ENCODE measurements at places on chromosomes 5 and 9.

GRCh38 chr9:106860721-106861639 is 2.0 kb upstream of the ZNF462 start:
- peak; percentile 61 for DNase-seq

GRCh38 chr5:35773967-35774366 is 82.7 kb upstream of the IL7R start:
- DNase-seq = peak; percentile 71

GRCh38 chr9:94631599-94631998 is 7.7 kb downstream of the FBP1 start:
- no peak for DNase-seq

- no peak for DNase-seq
Measured at GRCh38 chr5:160317434-160317833, 5.1 kb upstream of the CCNJL start.

- peak; percentile 32 for DNase-seq
Measured at GRCh38 chr9:127539982-127540663, 72.0 kb upstream of the STXBP1 start.

DNA sequence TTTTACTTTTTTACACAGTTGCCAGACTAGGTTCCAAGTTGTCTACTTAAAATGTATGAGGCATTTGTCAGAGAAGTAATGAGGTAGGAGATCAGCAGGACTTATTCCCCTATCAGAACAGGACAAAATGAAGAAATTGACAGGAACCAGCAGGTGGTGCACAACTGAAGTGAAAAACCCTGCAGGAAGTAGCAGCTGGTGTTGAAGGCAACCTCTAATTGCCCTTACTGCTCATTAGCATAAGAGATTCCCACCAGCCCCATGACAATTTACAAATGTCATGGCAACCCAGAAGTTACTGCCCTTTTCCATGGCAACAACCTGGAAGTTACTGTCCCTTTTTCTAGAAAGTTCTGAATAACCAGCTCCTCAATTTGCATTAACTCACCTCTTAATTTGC is 5.4 kb downstream of the PCDHB15 start:
- no peak for DNase-seq

DNA sequence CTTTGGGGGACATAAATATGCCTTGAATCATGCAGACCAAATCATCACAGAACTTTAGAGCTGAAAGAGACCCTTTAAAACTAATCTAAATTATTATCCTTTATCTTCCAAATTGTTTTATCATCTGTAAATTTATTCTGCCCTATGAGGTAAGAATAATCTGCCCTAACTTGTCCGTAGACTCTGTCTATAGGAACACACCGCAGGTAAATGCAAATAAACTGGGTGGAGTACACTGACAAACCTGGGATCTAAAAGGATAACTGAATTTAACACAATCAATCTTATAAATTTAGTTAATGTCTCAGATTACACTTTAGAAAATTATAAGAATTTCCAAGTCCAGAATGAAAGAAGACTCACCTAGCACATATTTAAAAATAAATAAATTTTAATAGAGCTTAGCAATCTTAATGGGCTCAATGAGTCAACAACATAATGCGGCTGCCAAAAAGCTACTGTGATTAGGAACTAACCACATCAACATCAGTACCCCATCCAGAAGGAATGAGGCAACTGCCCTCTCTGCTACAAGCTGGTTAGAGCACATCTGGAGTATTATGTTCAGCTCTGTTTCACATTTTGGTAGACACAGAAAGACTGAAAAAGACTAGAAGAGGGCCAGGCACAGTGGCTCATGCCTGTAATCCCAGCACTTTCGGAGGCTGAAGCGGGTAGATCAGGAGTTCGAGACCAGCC is 5.6 kb downstream of the MEGF9 start:
- DNase-seq = peak; percentile 57

DNA sequence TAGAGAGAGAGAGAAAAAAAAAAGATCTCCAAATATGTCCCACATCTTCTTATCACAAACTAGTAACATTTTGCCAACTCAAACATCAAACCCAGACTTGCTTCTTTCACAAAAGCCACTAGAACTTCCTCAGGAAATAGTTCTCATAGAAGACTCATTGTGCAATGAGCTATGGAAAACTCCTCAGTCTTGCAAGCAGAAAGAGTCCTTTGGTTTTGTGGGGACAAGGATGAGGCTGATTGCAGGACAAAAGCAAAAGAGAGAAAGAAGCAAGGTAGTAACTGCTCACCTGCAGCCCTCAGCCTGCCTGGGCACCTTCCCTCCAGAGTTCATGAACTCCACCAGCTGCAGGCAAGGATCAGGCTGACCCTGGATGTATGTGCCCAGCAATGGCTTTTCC is 399.0 kb downstream of the IRX1 start:
- no peak for DNase-seq

GRCh38 chr5:9766581-9766980 is 136.4 kb upstream of the TAS2R1 start:
- DNase-seq = peak; percentile 77

GRCh38 chr5:118378959-118379358 is 609.4 kb downstream of the DTWD2 start:
- DNase-seq = no peak

DNA sequence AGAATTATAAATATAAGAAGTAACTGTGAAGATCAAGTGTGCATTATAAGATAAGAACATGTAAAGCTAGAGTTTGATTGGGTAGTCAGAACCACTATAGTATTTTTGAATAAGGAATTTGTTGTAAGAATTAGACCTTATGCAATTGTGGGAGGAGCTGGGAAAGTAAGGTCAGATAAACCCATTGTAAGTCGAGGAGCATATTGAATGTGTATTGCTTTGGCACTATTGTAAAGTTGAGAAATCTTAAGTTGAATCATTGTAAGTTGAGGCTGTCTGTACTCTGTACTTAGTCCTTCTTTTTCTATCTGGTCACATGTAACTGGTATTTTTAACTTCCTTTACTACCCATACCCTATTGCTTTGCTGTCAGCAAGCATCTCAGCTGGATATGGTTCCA is 158.7 kb downstream of the CCDC171 start:
- no peak for DNase-seq

- DNase-seq = no peak
Measured at GRCh38 chr5:91478096-91478495, 95.0 kb upstream of the ARRDC3 start.

DNA sequence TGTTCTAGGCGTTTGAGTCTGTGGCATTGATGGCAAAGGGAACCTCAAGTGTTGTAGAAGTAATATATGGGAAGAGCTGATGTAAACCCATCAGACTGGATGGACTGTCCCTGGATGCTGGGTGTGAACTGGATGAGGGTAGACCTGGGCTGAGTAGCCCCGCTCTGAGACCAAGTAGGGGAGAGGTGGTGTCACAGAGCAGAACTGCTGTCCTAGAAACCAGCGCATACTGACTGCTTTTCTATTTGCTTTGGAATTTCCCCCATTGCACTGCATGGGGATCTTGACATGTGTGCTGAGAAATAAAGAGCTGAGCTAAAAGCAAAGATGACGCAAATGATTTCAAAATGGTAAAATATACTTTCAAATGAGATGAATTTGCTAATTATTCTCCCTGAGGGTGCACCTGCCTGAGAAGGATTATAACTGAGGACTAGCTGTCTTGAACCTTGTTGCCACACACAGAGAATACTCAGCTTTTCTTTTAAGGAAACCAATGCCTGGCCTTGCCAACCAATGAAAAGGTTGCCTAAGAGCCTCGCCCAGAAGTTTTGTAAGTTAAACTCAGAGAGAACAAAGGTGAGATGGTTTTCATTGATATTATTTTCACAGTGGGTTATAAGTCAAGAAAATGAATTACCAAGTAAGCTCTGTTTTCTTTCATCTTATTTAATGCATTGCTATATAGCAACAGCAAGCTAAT is 44.8 kb downstream of the NIM1K start:
- DNase-seq = no peak

DNA sequence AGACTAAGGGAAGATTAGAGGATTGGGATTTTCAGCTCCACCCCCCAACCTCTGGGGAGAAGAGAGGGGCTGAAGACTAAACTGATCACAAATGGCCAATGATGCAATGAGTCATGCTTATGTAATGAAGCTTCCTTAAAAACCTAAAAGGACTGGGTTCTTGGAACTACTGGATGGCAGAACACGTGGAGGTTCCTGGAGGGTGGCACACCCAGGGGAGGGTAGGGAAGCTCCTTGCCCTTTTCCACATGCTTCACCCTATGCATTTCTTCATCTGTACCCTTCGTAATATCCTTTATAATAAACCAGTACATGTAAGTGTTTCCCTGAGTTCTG is 48.6 kb downstream of the ARHGEF28 start:
- peak; percentile 30 for DNase-seq

DNA sequence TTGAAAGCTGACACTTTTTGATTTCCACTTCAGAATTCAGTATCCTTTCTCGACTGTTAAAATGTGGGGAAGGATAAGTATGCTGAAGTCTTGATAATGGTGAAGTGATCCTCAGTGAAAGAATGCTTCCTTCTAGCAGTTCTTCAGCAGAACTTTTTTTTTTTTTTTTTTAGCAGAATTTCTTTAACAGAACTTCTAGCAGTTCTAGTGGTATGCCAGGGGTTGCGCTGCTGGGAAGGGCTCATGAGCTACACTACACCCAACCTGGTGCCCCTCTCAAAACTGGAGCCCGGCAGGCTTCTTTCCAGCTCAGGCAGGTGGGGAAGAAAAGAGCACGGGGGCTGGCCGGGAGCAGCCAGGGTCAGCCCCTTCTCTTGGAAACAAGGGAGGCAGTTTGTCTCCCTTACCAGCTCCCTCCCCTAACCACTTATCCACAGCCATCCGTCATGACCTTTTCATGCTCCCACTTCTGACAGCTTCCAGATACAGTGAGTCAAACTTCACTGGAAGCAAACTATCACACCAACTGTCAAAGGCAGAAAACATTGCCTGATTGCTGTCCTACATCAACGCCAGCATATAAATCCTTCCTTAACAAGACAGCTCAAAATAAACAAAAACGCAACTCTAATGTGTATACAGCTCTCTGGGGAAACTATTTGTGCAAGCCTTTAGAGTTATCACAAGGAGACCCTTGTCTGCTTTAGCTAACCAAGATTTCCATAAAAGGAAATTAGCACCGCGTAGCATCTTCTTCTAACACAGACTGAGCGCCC is 211.5 kb downstream of the GAPVD1 start:
- DNase-seq = peak; percentile 51

DNA sequence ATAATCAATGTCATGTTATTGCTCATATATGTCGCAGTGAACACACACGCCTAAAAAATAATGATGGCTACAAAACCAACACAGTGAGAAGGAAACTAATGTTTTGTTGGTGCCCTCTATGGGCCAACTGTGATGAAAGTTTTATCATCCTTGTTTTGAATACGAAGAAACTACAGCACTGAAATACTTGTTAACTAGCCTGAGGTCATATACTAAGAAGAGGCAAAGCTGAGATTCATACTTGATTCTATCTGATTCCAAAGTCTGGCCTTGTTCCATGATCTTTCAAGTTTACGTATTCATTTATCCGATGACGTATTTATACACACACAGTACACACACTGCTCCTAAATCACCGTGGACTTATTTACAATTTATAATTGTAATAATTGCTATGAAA is 16.1 kb upstream of the DRD1 start:
- peak; percentile 17 for DNase-seq

DNA sequence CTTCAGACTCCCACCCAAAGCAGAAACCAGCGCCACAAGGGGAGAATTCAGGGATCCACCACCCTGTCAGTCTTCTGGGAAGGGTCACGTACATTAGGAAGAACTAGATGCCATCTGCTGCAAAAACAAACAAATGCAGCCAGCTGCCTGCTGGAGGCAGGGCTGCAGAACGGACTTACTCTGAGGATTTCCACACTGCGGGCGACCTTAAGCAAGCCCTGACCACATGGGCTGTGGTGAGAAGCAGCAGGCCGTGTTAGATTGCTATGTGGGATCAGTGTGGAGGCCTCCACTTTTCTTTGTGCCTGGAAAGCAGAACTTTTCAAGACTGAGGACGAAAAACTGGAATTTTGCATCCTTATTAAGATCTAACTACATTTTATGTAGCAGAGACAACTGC is 13.4 kb upstream of the LTC4S start:
- DNase-seq = no peak

- DNase-seq = peak; percentile 94
Measured at GRCh38 chr9:111728617-111729366, 65.9 kb downstream of the SHOC1 start.

DNA sequence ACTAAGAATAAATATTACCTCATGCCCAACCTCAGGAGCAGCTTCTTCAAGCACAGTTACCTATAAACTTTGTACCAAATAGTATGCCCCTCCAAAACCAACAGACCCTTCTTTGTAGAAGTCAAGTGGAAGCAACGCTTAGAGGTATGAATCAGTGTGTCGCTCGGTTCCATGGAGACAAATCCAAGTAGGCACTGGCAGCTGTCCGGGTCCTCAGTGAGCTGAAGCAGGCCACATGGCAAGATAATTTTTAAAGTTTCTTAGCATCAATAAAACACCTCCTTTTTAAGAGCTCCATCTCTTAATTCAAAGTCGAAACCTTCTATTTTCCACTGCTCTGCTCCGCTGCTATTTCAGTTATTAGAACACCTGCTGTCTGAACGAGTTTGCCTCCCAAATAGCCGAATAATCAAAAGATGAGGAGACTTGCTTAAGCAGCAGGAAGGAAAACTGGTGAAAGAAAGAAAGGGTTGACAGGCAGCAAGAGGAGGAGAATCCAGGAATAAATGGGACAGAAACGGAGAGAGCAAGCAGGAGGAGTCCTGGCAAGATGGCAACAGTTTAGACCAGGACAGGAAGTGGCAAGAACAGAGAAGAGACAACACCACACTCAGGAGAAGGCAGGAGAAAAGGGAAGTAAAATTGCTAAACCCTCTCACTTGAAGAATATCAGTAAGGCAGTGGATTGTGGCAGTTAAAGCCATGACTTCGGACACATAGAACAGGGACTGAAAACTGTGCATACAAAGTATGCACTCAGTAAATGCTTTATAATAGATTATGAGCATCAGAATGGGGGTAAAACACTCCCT is 65.0 kb downstream of the PPP2R2B start:
- DNase-seq = no peak

- DNase-seq = no peak
Measured at GRCh38 chr5:151107084-151107483, 26.2 kb upstream of the TNIP1 start.

DNA sequence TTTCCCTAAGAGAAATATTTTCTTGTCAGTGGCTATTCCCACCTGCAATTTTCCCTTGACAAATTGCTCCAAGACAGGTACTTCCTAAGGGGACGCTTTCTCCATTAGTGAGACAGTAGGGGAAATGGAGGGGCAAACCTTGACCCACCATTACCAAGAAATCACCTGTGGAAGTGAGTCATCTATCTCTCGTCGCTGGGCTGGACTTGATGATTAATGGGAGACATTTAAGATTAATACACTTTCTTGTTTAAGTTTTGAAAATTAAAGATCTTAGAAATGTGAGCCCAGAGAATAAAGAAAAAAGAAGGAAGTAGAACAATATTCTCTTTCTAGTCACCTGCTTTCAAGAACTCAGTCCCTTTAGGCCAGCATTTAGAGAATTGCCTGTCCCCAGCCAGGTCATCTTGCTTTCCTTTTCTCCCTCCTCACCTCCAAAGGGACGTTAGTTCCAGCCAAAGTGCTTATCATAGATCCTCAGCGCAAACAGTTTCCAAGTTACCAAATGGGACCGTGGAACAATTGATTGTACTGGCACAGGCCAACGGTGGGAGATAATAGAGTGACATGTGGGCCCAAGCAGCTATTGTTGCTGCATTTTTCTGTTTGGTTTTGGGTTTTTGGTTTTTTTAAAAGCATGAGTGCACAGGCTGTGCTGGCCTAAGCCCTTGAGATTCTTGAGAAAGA is 284.4 kb downstream of the ENC1 start:
- no peak for DNase-seq

Data from EL (cell line).